GOT3 (cell line): ENCODE measurements at places on chromosomes 2 and 18.

DNA sequence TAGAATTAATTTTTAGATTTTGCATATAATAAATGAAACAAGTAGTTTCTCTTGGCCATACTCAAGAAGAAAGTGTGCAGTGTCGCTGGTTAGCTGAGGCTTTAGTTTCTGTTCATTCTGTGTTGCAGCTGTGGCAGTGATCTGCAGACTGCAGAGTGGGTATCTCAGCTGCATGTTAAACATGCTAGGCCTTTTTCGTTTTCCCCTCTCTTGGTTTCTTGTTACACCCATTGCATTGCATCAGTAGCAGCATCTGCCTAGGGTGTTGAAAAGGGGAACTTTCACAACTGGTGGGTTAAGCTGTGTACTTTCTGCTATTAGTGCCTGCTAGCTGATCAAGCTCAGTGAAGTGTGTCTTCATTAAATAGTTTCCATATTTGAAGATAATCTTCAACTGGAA lies 51.3 kb downstream of the ACSL3 start:
- DNase-seq, result no peak

- DNase-seq, result no peak
Observed at GRCh38 chr2:143684551-143685320, 555.5 kb downstream of the ARHGAP15 start.

GRCh38 chr2:108906403-108907077 lies 82.5 kb downstream of the EDAR start:
- no peak for DNase-seq

- no peak for DNase-seq
Observed at GRCh38 chr2:121061633-121062032, 223.4 kb downstream of the TFCP2L1 start.

DNA sequence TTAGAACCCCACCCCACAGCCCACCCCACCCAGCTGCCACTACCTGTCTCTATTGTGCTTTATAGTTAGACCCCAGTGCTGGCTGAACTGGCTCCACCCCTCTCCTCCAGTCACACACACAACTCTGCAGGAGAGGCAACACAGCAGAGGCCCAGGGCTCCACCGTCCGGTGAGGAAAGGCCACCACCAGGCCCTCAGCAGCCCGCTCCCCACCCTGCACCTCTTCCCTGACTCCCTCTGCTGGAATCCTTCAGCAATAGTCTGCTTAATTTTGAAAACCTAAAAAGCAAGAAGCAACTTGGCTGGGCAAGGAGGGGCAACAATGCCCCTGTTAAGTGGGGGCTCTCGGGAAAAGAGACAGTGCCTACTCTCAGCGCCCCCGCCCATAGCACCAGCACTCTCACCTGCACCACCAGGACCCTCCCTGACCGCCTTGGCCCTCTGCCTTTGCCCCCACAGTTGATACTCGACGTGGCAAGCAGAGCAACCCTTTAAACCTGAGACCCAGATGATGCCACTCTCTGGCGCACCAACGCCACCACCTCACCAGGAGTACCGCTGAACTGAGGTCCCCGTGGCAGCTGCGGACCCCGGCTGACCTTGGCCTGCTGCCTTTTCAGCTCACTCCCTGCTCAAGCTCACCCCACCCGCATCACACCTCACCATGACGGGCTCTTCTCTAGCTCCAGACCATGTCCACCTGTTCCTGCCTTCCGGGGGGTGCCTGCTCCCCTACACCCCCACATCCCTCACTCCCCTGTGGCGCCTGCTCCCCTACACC lies 45.7 kb downstream of the NDUFA10 start:
- DNase-seq, result no peak

- DNase-seq, result no peak
Observed at GRCh38 chr2:98559581-98559980, 48.7 kb downstream of the COA5 start.

GRCh38 chr2:30209227-30209626 lies 22.1 kb upstream of the LBH start:
- no peak for DNase-seq

DNA sequence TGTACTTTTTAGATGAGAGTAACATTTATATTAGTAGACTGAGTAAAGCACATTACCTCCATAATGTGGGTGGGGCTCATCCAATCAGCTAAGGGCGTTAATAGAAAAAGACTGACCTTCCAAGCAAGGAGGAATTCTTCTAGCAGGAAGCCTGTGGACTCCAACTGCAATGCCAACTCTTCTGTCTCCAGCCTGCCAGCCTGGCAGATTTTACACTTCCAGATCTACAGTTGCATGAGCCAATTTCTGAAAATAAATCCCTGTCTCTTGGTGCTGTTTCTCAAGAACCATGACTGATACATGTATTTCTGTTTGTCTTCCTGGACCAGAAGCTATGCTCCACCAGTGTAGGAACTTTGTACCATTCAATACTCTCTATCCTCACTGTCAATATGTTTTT lies 69.0 kb upstream of the LMAN1 start:
- no peak for DNase-seq

DNA sequence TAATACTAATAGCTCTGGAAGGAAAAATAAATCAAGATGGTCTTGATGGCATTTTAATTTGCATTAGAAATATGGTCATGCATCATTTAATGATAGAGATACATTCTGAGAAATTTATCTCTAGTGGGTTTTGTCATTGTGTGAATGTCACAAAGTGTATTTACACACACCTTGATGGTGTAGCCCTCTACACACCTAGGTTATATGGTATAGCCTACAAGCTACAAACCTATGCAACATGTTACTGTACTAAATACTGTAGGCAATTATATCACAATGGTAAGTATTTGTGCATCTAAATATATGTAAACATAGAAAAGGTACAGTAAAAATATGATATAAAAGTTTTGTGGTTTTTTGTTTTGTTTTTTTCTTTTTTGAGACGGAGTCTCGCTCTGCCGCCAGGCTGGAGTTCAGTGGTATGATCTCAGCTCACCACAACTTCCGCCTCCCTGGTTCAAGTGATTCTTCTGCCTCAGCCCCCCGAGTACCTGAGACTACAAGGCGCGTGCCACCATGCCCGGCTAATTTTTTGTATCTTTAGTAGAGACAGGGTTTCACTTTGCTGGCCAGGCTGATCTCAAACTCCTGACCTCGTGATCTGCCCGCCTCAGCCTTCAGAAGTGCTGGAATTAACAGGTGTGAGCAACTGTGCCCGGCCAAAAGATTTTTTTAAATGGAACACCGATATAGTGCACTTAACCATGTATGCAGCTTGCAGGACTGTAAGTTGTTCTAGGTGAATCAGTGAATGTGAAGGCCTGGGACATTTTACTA lies 83.7 kb upstream of the UBXN4 start:
- no peak for DNase-seq

- DNase-seq, result no peak
Observed at GRCh38 chr2:99593692-99594427, 104.0 kb upstream of the REV1 start.

- no peak for DNase-seq
Observed at GRCh38 chr2:226427538-226428307, 371.9 kb downstream of the IRS1 start.

DNA sequence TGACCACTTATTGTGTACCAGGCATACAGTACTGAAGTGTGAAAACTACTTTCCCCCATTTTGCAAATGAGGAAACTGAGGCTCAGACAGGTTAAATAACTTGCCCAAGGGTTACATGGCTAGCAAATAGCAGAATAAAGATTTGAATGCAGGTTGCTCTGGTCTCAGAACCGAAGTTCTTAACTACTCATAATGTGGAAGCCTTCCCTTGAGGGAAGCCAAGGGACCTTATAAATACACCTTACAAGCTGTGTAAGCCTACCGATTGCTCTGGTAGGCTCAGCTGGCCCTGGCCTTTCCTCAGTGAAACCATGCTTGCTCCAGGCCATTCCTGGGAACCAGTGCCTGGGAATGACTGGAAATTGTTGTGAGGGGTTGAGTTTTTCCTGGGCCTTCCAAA lies 114.6 kb upstream of the CDCA7 start:
- no peak for DNase-seq

- no peak for DNase-seq
Observed at GRCh38 chr2:18792684-18793083, 203.3 kb upstream of the NT5C1B start.

DNA sequence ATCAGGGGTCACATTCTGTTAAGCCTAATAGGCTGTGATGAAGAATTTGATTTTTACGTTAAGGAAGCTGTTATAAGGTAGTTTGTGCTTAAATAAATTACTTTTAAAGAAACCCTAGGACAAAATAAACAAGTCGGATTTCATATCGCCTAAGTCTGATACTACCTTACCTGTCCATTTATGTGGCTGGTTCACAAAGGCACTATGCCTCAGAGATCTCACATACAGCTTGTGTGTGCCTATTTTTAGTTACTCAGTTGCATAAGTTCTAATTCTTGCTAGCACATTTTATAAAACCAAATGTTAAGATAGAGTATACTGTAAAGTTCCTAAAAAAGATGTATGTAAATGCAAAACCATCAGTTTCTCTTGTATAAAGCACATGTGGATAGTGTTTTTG lies 40.0 kb downstream of the AGFG1 start:
- DNase-seq, result no peak

- no peak for DNase-seq
Observed at GRCh38 chr2:121349721-121350401, 64.9 kb upstream of the TFCP2L1 start.

DNA sequence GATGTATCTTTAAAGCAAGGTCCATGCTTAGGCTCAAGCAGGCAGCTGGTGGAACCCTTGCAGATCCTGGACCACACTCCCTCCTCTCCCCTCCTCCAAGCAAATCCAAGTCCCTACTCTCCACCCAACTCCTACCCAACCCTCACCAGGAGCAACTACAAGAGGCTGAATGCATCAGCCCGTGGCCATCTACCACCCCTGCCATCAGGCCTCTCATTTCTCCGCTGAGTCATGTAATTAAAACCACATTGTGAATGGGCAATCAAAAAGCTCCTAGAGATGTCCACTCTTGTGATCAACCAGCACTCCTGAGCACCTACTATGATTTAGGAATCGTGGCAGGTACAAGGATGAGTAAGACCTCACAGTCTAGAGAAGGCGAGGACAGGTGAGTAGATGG lies 142.2 kb upstream of the CAPN13 start:
- no peak for DNase-seq

- DNase-seq, result no peak
Observed at GRCh38 chr2:50863856-50864255, 168.1 kb downstream of the NRXN1 start.

DNA sequence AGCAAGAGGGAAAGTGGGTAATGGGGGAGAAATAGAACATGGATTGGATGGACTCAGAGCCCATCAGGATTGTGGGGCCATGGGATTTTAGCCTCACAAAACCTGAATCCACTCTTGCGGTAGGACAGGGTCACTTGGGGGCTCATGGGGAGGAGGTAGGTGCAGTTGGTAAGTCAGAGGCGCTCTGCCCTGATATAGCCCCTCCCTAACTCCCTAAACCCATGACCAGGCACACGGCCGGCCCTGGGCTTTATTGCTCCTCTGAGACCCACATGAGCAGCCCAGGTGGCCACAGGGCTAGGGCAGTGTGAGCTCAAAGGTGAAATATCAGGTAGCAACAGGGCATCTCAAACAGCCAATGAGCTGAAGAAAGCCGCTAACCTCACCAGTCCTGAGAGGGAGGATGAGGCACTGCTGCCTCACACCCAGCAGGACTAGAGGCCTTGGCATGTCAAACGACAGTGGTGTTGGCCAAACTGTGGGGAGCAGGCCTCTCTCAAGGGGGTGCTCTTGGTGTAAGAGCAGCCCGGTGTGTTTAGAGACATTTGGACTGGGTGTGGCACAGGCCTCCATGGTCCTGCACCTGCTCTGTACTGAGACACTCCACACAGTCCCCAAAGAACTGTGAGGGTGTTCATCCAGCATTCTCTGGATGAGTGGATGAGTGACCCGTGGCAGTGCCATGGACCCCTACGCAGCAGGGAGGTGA lies 90.8 kb upstream of the HS6ST1 start:
- DNase-seq, result no peak

DNA sequence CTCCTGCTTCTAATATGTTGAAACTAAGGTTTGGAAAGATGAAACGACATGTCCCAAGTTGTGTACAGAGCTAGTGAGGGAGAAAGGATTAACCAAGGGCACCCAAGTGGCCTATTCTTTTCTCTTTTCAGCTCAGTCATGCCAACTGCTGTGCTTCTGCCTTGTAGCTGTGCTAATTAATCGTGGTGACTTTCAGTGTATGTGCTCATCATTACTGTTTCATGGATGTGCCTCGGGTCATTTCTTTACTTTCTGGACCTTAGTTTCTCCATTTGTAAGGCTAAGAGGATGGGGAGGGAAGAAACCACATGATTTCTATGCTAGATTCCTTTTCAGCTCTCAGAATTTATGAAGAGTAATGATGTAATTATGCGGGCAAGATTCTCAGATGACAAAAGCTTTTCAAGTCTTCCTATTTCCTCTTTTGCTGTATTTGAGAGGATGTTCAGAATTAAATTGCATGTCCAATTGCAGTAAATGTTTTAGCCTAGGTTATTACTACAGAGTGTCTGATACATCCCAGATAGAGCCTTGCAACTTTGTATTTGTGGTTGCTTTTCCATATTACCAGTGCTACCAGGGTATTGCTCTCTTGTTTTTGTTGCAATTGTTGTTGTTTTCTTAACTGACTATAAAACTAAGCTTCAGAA lies 621.2 kb downstream of the CNTNAP5 start:
- DNase-seq, result no peak

DNA sequence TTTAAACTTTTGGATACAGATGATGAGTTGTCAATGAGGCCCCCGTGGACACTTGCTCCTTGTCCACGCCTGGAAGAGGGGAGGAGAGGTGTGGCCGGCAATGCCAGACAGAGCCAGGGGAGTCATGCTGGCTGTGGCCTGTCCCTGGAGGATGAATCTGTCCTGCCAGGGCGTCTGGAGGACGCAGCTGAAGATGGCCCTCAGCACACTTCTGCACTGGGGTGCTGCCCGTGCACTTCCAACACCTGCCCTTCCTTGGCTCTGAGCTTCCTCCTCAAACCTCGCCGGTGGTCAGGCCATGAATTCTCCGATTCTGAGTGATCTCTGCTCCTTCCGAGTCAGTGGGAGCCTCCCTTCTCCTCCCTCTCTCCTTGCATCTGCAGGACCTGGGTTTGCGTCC lies 56.4 kb downstream of the KCNF1 start:
- DNase-seq, result no peak

DNA sequence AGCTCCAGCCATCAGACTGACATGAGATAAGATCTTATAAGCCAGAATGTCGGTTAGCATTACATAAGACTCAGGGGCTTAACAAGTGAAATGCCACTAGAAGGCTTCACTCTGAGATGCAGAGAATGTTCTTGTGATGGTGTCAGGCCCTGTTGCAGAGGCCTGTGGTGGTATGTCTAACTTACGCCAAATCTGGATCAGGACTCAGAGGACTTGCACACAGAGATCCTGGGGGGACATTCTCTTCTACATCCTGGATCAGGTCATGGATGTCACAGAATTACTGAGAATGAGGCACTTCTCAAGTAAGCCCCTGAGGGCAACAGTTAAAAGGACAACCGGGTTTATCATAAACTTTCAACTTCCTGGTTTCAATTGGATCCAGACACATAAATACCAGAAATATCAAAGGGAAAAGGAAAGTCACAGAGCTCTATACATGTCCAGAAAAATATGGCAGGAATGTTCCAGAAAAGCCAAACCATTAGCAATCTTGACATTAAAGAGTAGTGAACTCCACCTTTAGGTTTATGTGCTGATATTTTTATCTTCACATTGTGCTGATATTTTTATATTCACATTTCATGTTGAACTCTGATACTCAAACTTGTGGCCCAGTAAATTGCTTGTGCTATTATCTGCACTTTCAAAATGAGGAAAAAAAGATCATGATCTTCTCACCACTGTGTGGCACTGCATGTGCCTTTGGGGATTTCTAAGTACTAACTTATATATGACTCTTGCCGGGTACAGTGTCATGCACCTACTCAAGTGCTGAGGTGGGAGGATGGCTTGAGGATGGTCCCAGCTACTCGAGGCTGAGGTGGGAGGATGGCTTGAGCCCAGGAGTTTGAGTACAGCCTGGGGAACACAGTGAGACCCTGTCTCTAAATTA lies 137.5 kb upstream of the RNF152 start:
- no peak for DNase-seq
